Cerebellar cortex (tissue), 1 donor: ENCODE measurements at places on chromosomes 6 and 20.
A peak's percentile ranks its signal among the peaks of the same experiment; 100 is the strongest.

DNA sequence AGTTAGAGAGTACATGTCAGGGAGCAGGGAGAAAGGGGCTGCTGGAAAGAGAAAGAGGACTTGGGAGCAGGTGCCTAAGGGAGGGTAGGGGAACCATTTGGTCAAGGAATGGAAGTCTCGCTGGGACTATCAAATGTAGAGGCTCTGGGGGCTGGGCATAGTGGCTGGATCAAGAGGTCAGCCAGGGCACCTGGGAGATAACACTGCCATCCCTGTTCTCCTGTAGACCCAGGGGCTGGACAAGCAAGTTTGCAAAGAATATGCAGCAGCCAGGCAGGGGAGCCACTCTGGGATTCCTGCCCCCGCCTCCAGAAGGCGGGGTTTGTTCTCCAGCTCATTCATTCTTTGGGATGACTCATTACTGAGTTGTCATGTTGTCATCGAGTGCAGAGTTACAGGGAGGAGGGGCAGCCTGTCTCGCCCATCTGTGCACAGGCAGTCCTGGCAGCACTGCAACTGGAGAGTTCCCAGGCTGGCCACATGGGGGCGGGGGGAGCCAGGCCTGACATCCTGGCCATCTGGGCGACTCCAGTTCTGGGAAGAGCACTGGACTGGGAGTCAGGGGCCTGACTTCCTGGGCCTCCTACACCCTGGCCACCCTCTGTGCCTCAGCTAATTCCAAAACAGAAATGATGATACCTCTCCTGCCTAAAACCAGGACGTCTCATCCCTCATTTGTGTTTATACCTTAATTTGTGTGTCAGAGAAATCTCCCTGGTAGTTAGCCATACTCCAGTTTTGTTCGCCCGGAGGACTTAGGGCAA lies 28.2 kb upstream of the ZFAND3 start:
- peak; percentile 97 for DNase-seq

GRCh38 chr20:3823881-3824280 lies 3.5 kb downstream of the AP5S1 start:
- DNase-seq = no peak

DNA sequence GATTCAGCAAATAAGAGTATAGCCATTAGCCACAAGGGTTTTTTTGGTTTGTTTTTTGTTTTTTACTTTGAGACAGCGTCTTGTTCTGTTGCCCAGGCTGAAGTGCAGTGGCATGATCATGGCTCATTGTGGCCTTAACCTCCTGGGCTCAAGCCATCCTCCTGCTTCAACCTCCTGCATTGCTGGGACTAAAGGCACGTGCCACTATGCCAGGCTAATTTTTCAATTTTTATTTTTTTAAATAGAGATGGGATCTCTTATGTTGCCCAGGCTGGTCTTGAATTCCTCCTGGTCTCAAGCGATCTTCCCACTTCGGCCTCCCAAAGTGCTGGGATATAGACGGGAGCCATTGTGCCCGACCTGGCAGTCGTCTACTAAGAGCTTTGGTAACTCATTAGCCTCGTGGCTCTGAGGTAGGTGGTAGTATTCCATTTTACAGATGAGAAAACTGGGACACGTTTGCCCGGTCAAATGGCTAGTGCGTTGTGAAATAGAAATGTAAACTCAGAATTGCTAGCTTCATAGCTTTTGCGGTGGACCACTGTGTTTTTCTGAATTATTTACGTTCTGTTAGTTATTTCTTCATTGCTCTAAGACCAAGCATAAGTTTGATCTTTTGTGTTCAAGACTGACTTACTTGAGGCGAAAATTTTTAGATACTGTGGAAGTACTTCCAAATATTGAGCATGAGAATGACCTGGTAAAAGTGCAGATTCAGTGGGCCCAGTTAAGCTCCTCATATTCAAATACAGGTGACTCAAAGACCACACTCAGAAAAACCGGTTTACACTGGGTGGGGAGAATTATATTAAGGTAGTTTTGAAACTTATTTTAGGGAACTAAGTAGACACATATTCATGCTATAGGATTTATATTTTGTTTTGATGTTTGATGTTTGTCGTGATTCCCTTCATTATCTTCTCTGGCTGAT lies 2.1 kb downstream of the PANK2 start:
- DNase-seq = no peak

GRCh38 chr6:111157412-111157811 lies 70.1 kb downstream of the SLC16A10 start:
- no peak for DNase-seq

DNA sequence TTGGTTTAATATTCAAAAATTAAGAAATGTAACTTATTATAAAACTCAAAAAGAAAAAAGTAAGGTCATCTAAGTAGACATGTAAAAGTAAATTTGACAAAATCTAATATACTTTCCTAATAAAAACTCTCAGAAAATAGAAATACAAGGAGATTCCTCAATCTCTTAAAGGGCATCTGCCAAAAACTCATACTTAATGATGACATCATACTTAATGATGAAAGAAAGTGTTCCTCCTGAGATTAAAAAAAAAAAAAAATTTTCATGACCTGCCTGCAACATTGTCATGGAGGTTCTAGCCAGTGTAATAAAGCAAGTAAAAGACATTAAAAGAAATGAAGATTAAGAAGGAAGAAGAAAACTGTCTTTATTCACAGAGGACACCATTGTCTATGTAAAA lies 325.7 kb upstream of the BTBD3 start:
- DNase-seq = no peak
